GOT3 (cell line): ENCODE measurements at places on chromosomes 3 and 15.

GRCh38 chr15:80750575-80750974 is 28.6 kb upstream of the CEMIP start:
- DNase-seq, result no peak

GRCh38 chr15:73176598-73176997 is 124.3 kb downstream of the NEO1 start:
- no peak for DNase-seq

- DNase-seq, result no peak
Observed at GRCh38 chr15:62881056-62881455, 161.5 kb upstream of the TPM1 start.

- DNase-seq, result no peak
Observed at GRCh38 chr15:68500363-68501258, 68.6 kb upstream of the ITGA11 start.

- DNase-seq, result no peak
Observed at GRCh38 chr3:185582236-185582635, 3.9 kb upstream of the SENP2 start.

GRCh38 chr3:156787001-156787400 is 39.2 kb upstream of the LEKR1 start:
- no peak for DNase-seq

DNA sequence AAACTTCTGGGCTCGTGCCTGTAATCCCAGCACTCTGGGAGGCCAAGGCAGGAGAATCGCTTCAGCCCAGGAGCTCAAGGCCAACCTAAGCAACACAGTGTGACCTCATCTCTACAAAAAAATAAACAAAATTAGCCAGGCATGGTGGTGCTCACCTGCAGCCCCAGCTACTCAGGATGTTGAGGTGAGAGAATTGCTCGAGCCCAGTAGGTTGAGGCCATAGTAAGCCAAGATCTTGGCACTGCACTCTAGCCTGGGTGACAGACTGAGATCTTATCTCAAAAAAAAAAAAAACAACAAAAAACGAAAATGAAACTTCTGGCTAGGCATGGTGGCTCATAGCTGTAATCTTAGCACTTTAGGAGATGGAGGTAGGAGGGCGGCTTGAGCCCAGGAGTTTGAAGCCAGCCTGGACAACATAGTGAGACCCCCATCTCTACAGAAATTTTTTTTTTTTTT is 53.7 kb downstream of the PIK3CB start:
- DNase-seq, result no peak

- no peak for DNase-seq
Observed at GRCh38 chr3:129040579-129041300, 19.8 kb upstream of the GP9 start.

- DNase-seq, result no peak
Observed at GRCh38 chr3:38142959-38143358, 4.5 kb downstream of the MYD88 start.

GRCh38 chr3:107221856-107222255 is 155.4 kb upstream of the CCDC54 start:
- no peak for DNase-seq

DNA sequence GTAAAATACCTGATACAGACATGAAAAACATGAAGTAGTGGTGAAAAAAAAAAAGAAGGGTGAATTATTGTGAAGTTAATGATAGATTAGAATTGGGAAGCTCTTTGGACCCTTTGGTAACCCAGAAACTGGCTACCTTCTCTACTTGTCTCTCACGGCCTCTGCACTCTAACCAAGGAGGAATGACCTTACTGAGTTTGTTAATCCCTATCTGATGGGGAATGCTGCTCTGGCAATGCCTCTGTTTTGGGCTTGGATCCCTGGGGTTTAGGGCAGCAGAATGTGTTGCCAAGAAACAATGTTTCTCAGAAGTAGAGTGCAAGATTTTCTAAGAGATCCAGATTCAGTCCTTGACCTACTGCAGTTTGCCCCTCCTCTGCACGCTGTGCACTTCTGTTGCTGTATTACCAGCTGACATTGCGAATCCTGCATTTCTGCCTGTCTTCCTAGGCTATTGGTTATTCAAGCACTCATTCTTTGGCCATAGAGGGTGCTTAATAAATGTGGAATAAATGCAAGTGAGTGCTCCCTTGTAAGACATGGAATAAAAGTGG is 49.2 kb upstream of the MAP3K13 start:
- no peak for DNase-seq
